ENCODE measurements at places on chromosomes 7 and 10.

GRCh38 chr10:114996542-114996941 is 58.5 kb downstream of the TRUB1 start:
- no peak for DNase-seq

DNA sequence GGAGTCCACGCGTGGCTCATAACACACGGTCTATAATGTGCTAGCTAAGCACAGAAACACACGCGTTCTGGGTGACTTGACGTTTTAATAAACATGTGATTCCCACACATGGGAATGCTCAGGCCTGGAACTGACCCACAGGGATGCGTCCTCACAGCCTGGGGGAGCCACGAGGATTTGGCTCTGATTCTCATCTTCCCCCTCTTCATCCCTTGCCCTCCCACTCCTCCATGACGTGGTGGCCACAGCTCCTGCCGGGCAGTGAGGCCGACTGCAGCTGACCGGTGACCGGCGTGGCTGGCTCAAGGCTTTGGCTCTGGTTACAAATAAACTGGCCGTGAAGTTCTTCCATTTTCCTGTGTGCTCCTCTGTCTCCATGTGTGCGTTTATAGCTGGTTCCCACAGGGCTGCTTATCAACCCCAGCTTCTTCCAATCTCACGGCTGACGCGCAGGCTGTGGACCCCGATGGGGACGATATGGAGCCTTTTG is 40.9 kb upstream of the KLF6 start:
- DNase-seq = no peak

DNA sequence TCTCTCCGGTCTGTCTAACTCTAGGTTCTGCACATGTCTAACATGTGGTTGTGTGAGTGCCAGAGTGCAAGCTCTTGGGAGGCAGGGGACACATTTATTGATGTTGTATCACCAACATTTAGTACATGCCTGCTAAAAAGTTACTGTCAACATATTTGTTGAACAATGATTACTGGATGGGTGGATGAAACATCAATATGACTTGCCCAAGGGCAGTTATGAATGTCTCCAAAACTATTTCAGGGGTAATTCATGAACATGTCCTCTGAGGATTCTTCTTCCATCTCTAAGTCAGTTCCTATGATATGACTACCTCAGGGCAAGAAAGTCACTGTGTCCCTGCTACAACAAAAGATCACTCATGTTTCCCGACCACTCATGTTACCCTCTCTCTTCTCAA is 91.3 kb upstream of the STEAP1B start:
- no peak for DNase-seq

GRCh38 chr7:158369290-158369689 is 218.3 kb downstream of the PTPRN2 start:
- DNase-seq = no peak

- DNase-seq = no peak
These were observed 1023.2 kb downstream of the LRMDA start for GRCh38 chr10:76454506-76455140.

- DNase-seq = peak; percentile 59
These were observed 17.7 kb downstream of the ADAM8 start for GRCh38 chr10:133258818-133259601.

GRCh38 chr7:150854066-150855000 is 2.0 kb downstream of the AOC1 start:
- no peak for DNase-seq

DNA sequence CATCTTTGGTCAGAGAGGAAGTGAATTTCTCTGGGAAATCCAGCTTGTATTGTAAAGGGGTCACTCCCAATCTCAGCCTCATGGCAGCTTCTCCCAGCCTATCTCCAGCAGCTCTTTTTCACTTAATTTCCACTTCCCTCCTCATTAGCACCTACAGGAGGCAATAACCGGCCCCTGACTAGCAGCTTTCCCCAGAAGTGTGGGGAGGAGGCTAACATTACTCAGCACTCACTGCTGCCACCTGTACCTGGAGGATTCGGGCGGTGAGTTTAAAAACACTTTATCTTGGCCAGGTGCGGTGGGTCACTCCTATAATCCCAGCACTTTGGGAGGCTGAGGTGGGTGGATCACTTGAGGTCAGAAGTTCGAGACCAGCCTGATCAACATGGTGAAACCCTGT is 3.8 kb downstream of the NODAL start:
- DNase-seq = no peak

DNA sequence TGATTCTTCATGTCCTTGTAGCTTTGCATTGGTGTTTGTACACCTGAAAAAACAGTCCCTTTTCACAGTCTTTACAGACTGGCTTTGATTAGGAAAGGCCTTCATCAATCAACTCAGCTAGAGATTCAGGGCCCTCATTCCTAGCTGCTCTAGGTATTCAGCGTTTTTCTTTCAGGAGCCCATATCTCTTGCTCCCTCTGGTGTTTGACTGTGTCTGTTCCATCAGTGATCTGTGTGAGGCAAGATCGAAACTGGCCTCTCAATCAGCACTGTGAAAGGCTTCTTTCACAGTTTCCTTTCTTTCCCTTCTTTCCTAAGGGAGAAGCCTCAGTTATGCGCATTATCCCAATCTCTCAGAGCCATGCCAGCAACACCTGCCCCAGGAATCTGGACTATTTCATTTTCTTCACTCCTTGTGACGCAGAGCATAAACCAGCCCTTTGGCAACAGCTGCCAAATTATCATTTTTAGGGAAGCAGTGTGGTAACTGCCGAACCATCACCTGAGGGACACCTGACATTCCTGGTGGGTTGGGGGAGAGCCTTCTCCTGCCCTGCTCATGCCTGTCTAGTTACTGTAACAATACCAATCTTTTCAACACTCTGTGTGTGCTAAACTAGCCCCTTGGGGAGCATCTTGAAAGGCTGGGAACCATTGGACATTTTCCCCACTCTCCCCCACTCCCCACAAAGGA is 75.7 kb upstream of the CCDC71L start:
- no peak for DNase-seq

DNA sequence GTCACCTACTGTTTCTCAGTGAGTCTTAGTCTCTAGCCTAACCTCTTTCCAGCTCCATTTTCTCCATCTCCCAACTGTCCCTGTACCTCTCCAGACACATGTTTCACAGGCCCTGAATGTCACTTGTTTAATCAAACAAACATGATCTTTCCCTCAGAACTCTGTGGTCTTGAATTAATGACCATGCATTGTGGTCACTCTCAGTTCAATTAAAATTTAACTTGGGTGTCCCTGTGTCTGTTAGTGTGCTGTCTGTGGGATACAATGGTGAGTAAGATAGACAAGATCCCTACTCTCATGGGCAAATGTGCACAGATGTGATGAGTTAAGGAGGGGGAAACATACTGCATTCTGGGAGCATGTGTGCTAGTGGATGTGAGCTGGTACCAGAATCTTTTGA is 65.0 kb downstream of the RBM33 start:
- no peak for DNase-seq

DNA sequence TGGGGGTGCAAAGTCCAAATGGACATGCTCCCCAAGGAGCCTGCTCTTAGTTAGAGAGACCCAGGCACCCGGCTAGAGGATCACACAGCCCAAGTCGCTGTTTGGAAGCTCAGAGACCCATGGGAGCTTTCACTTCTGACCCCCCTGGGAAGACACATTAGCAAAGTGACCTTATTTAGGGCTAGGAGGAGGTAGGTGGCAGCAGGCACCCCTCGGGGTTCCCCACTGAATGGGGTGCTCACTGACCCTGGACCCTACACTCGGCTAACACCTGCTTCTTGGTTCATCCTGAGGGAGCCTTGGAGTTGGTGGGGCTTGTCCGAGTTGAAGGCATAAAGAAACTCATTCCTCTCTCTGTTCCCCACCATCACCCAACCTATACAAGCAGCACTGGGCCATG is 27.1 kb upstream of the HABP2 start:
- DNase-seq = no peak

- no peak for DNase-seq
These were observed 653.2 kb downstream of the PARD3 start for GRCh38 chr10:34161777-34162370.

DNA sequence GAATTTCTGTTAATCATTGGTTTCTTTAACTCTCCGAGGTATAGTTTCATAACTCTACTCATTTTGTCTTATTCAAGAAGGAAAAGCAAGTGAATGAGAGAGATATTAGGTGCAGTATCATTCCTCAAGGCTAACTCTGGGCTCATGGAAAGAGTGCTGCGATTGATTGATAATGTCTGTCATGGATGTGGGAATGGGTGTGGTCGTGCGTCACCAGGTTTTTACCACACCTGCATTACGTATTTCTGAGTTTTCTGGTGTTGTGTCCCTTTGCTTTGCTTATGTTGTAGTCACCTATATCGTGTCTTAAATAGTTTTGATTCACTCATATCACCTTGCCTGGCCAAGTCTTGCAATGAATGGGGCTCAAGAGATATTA is 44.9 kb upstream of the ZNF438 start:
- DNase-seq = no peak

DNA sequence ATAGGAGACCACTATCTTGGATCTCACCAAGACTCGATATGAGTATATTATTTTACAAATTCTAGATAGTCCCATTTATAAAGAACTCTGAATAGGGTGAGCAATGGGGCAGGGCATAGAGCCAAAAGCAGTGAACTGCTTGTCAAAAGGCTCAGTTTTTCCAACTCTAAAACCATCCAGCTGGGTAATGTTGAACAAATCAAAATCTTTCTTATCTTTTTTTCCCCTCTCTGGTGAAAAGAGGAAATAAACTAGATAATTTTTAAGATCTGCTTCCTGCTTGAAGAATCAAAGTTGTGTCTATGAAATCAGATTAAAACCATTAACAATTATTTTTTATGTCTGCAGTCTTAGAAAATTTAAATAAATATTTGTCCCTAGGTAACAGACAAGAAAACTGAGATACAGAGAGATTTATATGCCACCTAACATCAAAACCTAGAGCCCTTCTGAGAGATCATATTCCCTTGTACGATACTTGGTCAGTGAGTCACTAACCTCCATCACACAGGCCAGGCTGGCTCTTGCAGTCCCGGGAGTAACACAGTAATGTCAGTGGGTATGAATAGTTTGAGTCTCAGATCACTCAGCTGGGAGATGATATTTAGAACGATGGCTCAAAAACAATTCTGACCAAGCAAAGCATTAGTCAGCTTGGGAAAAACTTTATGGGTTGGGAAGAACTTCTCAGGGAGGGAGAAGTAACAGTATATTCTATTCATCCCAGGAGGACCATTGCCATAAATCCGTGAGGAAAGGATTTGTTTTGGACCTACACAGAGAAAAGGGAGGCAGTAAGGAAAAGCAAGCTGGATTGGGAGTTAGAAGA is 178.8 kb downstream of the REEP3 start:
- DNase-seq = no peak

DNA sequence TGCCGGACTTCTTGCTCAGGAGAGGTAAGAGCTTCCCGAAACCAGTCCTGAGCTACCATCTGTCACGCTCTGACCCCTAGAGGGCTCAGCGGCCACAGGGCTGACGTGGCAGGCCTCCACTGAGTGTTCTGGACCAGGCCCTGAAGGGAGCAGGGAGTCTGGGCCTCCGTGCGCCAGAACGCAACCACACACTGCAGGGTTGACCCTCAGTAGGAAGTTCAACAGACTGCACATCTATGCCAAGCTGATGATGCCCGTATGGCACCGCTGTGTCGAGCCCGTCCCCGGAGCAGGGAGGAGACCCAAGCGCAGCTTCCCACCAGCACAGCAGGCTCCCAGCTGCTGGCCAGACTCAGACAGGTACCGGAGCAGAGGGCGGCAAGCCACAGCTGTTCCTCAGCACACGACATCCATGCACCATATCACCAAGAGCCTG is 39.2 kb downstream of the CAMK2B start:
- no peak for DNase-seq

DNA sequence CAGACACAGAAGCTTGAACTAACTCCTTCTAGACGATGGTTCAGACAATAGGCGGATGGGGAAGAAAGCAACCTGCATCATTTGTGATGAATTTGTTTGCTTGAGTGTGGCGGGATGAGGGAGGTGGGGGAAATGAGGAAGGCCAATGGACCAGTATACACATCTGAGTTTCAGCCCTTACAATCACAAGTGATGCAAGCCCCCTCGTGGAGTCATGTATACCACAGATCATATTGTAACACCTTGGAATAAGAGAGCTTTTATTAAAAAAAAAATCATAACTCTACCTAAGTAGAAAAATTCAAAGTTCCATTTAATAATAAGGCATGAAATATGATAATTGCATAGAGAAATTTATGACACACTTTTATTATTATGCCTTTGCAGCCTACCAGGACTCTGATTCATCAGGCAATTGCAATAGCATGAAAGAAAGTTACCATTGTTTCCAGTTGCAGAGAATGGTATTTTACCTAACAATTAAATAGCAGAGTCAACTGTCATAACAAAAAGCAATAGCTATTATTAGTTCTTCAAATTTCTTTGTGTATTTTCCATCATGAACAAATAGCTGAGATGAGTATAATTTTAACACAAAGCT is 230.2 kb upstream of the AKR1E2 start:
- no peak for DNase-seq

DNA sequence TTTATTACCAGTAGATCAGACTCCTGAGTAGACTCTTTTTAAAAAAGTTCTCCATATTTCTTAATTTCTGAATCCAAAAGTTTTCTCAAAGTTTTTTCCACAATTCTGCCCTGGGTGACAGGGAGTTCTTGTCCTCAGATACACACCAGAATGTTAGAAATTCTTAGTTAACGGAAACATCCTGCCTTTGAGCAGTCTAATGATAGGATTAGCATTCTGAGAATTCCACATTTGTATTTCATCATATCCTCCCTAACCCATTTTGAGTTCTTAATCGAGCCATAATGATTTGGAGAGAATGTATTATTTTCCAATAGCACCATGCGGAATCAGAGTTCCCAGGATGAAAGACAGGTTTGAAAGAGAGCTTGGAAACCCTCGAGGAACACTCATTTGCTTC is 28.9 kb upstream of the MRPS33 start:
- DNase-seq = no peak

DNA sequence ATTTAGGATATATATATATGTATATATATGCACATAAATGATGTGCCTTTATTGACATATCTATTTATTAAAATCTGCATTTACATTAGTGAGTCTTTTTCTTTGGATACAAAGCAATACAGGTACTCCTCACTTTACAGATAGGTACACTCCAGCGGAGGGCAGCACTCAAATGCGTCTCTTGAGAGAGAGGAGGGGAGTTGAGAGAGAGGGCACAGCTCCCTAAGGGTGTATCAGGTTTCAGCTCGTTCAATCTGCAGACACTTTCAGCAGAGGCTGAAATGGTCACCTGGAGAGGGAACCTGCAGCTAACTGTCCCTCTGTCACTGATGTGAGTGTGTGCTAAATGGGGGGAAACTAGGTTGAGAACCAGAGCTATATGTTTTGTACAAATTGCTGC is 21.5 kb downstream of the C10orf53 start:
- no peak for DNase-seq

- DNase-seq = no peak
These were observed 34.5 kb downstream of the MKI67 start for GRCh38 chr10:128091636-128092210.

GRCh38 chr10:121310151-121310711 is 288.0 kb downstream of the FGFR2 start:
- DNase-seq = no peak

- DNase-seq = no peak
These were observed 66.9 kb upstream of the TFEC start for GRCh38 chr7:116097365-116098009.
